ENCODE measurements at places on chromosomes 2 and 18. TPM values are rescaled to one million over a fixed set of nuclear protein-coding genes. Genes with fewer than 3 reads are reported as not detected.
A peak's percentile ranks its signal among the peaks of the same experiment; 100 is the strongest.

Gene MC2R
- total RNA-seq, result not detected

Gene PGAP1
- total RNA-seq, result 9.1 TPM

Gene WDFY1
- 74.6 TPM for total RNA-seq

Gene FHOD3
- 13.0 TPM for total RNA-seq

Gene ABHD1
- under 0.01 TPM for total RNA-seq

Gene ZCCHC2
- 10.1 TPM for total RNA-seq

- H3K27ac ChIP-seq, result no peak overlapping the region
- H3K27me3 ChIP-seq, result no peaks in the 10 kb centered on the region
- peaks cover 13% of the 10 kb centered on the region for H3K4me1 ChIP-seq
- DNase-seq, result no peak
These were observed 10.8 kb upstream of the NCK2 start for GRCh38 chr2:105733875-105734274.

GRCh38 chr18:26546875-26547645 lies 1.3 kb downstream of the KCTD1 start:
- peaks cover 12% of the 10 kb centered on the region for H3K4me1 ChIP-seq
- peaks cover 20% of the 10 kb centered on the region for H3K27me3 ChIP-seq
- DNase-seq, result no peak
- H3K4me3 ChIP-seq, result peak overlapping the region; percentile 80

DNA sequence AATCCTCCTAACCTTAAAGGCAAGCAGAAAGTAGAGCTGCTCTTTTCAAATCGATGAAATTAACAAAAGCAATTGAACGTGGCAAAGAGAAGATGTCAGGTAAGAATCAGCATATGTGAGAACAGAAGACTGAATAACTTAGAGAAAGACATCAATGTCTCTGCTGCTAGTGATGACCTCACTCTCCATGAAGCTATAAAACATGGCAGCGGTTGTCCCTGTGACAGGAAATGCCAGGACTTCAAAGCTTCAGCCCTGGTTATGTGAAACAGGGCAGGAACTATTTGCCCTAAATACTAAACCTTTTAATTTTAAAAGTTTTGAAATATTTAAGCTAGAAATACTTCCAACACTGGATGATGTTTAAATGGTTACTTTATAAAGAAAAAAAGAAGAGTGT lies 383.7 kb downstream of the XIRP2 start:
- no peaks in the 10 kb centered on the region for H3K36me3 ChIP-seq
- H3K27ac ChIP-seq, result no peak overlapping the region
- DNase-seq, result no peak
- no peaks in the 10 kb centered on the region for H3K4me1 ChIP-seq
- H3K27me3 ChIP-seq, result no peaks in the 10 kb centered on the region

GRCh38 chr2:217356781-217357180 lies 496.9 kb upstream of the TNP1 start:
- peak overlapping the region; percentile 39 for H3K4me3 ChIP-seq
- peaks cover 19% of the 10 kb centered on the region for H3K4me1 ChIP-seq
- H3K27me3 ChIP-seq, result no peaks in the 10 kb centered on the region

DNA sequence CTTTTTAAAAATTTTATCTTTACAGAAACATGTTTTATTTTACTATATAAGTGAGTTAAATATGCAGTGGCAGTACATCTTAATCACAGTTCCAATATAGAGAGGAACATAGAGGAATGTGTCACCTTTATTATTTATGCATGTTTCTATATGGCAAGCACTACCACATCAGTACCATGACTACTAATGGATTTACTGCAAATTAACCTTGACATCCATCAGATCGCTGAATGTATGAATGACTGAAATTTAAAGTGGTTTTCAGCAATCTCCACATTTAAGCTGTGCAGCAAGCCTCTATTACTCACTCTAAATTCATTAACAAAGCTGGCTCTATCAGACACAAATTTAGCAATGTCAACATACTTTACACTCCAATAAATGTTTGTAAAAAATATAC lies 790.6 kb downstream of the NRXN1 start:
- no peaks in the 10 kb centered on the region for H3K27me3 ChIP-seq
- no peaks in the 10 kb centered on the region for H3K36me3 ChIP-seq
- no peak overlapping the region for H3K4me3 ChIP-seq
- DNase-seq, result no peak
- H3K27ac ChIP-seq, result no peak overlapping the region

- H3K4me3 ChIP-seq, result no peak overlapping the region
- no peaks in the 10 kb centered on the region for H3K36me3 ChIP-seq
- H3K4me1 ChIP-seq, result no peaks in the 10 kb centered on the region
These were observed 89.5 kb downstream of the MRPS9 start for GRCh38 chr2:105127289-105127915.

- peaks cover 34% of the 10 kb centered on the region for H3K4me1 ChIP-seq
- no peaks in the 10 kb centered on the region for H3K27me3 ChIP-seq
- H3K27ac ChIP-seq, result no peak overlapping the region
- H3K4me3 ChIP-seq, result no peak overlapping the region
- no peak for DNase-seq
These were observed 51.8 kb upstream of the BIN1 start for GRCh38 chr2:127158614-127159290.

DNA sequence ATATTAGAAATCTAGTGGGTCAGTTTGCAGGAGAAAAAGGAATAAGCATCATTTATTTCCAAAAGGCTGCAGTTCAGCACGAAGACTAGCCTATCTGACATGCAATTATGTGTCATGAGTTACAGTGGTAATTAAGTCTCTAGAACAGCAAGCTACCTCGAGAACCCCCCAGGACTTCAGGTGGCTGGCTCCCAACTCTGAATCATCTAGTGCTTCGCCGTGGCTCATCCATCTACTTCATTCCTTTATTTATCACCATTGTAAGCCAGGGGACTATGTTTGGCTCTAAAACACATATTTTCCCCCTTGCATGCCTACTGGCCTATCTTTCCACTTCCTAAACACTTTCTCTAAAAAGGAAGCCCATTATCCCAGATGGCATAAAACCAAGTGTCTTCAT lies 121.6 kb downstream of the TXNL1 start:
- peaks cover 18% of the 10 kb centered on the region for H3K4me1 ChIP-seq
- peak overlapping the region; percentile 55 for H3K27ac ChIP-seq
- H3K27me3 ChIP-seq, result no peaks in the 10 kb centered on the region
- peak; percentile 80 for DNase-seq
- H3K4me3 ChIP-seq, result no peak overlapping the region

DNA sequence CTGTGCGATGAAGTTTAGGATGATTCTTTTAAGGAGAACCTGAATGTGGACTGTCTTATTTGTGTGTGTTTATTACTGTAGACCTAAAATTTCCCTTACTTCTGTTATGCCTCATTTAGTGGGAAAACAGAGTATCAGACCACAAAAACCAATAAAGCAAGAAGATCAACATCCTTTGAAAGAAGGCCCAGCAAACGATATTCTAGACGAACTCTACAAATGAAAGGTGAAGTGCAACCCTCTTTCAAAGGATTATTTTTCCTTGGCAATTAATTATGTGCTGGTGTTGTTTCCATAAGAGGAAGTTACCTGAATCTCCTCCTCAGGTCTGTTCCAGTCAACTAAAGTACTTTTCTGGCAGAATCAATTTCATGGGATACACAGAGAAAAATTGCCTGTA lies 78.6 kb downstream of the EPB41L5 start:
- no peak for DNase-seq
- no peak overlapping the region for H3K4me3 ChIP-seq
- H3K36me3 ChIP-seq, result no peaks in the 10 kb centered on the region
- H3K27ac ChIP-seq, result no peak overlapping the region
- no peaks in the 10 kb centered on the region for H3K4me1 ChIP-seq

- H3K36me3 ChIP-seq, result peaks cover 74% of the 10 kb centered on the region
- H3K27ac ChIP-seq, result no peak overlapping the region
- H3K4me1 ChIP-seq, result peaks cover 13% of the 10 kb centered on the region
- peak; percentile 76 for DNase-seq
- H3K27me3 ChIP-seq, result no peaks in the 10 kb centered on the region
These were observed 84.1 kb downstream of the EPAS1 start for GRCh38 chr2:46381263-46381849.

GRCh38 chr2:181904022-181904632 lies 12.6 kb downstream of the ITPRID2 start:
- no peak overlapping the region for H3K27ac ChIP-seq
- peaks cover 62% of the 10 kb centered on the region for H3K36me3 ChIP-seq
- no peak for DNase-seq
- H3K4me1 ChIP-seq, result no peaks in the 10 kb centered on the region
- no peak overlapping the region for H3K4me3 ChIP-seq

DNA sequence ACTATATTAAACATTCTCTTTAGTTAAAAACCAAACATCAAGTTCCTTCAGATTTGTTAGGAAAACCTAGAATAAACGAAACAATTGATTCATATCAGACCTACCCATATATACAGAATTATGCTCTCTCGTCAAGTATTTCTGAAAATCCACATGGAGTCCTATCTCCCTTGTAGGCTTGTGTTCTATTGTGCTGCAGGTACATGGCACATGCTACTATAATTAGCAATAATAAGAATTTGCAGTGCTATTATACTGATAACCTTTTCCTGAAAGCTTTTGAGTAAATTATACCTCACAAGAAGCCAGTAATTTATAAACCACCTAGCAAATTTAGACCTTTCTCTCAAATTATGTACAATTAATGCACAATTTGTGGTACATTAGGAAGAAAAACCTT lies 158.6 kb upstream of the STK17B start:
- H3K27me3 ChIP-seq, result no peaks in the 10 kb centered on the region
- peaks cover 31% of the 10 kb centered on the region for H3K4me1 ChIP-seq
- H3K36me3 ChIP-seq, result no peaks in the 10 kb centered on the region

DNA sequence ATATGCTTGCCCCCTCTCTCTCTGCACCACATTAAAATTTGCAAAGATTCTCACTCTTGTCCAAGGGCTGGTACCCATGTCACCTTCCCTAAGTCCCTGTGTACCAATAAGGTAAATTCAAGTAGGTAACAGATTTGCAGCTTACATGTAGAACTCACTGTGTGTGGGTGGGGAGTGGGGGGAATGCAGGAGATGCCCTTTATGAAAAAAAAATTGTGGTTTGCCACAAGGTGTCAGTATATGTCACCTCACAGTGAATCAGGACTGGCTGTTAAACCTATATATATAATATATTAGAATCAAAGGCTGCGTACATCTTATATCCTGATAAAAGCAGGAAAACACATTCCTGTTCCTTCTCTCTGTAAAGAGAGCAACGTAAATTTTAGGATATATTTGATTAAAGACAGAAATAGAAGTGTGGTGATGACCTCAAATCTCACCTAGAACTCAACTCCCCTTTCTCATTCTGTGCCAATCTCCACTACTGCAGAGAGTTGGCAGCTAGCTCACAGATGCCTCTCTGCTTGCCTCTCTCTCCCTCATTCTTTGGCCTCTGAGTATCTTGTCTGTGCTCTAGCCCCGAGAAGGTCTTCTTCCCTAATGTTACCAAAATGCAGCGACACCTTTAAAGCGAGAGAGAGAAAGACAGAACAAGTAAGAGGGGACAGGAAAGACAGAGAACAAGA lies 536 bp downstream of the XDH start:
- H3K36me3 ChIP-seq, result no peaks in the 10 kb centered on the region
- no peak overlapping the region for H3K4me3 ChIP-seq
- DNase-seq, result no peak

GRCh38 chr18:9616049-9616448 lies 1.7 kb upstream of the PPP4R1 start:
- DNase-seq, result peak; percentile 92
- no peaks in the 10 kb centered on the region for H3K27me3 ChIP-seq
- peaks cover 5% of the 10 kb centered on the region for H3K36me3 ChIP-seq
